ENCODE measurements at places on chromosomes 13 and 19. TPM values are rescaled to one million over a fixed set of nuclear protein-coding genes. Genes with fewer than 3 reads are reported as not detected.

Gene DNAJC15
- total RNA-seq: 20.2 TPM

Gene OR4F17
- not detected for total RNA-seq

Gene BICRA
- total RNA-seq: 17.0 TPM

Gene EFNB2
- 0.24 TPM for total RNA-seq

Gene CRTC1
- 7.3 TPM for total RNA-seq

Gene RB1
- 37.7 TPM for total RNA-seq

Gene CCDC70
- not detected for total RNA-seq

Gene PSG7
- not detected for total RNA-seq

Gene TYROBP
- not detected for total RNA-seq

Gene BABAM1
- total RNA-seq: 96.1 TPM

Gene FCER2
- 2.3 TPM for total RNA-seq

Gene ZNF844
- total RNA-seq: 3.6 TPM

Gene PEAK3
- not detected for total RNA-seq

Gene ADAT3
- 4.2 TPM for total RNA-seq

Gene EXOC3L2
- not detected for total RNA-seq

Gene C19orf73
- total RNA-seq: 2.2 TPM

Gene PABPC3
- 0.60 TPM for total RNA-seq

Gene SHC2
- 2.5 TPM for total RNA-seq

Measured in activated T-cell treated with anti-CD3 and anti-CD28 coated beads, Interleukin-2, amount 50 U/mL, for 72 hours (primary cell).